ENCODE measurements at places on chromosomes 12 and 14. TPM values are rescaled to one million over a fixed set of nuclear protein-coding genes. Genes with fewer than 3 reads are reported as not detected.

The TEAD4 gene
- 10.7 TPM for total RNA-seq

The CLEC4C gene
- not detected for total RNA-seq

The SUOX gene
- 35.8 TPM for total RNA-seq

DNA sequence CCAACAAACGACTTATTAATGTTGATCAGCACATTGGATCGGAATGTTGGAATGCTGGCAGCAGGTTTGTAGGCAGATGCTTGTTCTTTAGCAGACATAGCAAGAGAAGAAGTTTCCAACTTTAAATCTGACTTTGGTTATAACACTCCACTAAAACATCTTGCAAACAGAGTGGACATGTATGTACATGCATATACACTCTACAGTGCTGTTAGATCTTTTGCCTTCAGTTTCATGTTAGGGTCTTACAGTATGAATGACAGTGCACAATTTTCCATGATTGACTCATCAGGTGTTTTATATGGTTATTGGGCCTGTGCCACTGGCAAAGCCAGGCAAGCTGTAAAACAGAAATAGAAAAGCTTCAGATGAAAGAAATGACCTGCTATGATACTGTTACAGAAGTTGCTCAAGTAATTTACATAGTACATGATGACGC lies 14.3 kb upstream of the DHRS7 start:
- no peak overlapping the region for H3K4me3 ChIP-seq
- H3K27me3 ChIP-seq, result no peaks in the 10 kb centered on the region
- DNase-seq, result no peak
- no peak overlapping the region for H3K27ac ChIP-seq

DNA sequence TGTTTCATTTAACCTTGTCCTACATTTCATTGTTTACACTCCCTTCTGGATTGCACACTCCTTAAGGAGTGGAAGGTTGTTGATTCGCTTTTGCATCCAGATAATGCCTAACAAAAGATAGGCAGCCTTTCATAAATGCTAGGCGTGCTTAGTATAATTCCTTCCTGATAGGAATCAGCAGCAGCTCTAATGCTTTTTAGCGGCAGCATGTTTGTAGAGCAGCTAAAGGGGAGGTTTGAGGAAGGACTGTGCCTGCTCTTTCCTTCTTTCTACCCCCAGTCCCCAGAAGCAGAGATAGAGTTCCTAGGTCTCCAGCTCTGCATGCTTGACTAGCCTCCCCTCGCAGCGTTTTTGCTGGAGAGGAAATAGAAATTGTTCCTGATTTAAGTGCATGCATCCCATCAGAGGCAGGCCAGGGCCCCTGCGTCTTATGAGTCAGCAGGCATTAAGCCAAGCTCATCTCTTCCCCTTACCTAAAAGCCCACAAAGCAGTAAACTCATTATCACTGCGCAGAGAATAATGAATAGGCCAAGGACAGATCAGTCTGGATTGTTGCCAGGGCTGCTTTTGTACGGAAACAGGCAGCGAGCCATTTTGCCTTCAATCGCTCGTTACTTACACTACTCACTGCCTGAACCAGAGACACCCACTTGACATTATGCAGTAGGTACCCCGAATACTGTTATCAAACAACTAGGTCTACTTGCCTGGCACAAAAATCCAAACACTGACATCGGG lies 14.0 kb upstream of the TBPL2 start:
- peak; percentile 70 for DNase-seq
- no peaks in the 10 kb centered on the region for H3K27me3 ChIP-seq
- H3K36me3 ChIP-seq, result no peaks in the 10 kb centered on the region

DNA sequence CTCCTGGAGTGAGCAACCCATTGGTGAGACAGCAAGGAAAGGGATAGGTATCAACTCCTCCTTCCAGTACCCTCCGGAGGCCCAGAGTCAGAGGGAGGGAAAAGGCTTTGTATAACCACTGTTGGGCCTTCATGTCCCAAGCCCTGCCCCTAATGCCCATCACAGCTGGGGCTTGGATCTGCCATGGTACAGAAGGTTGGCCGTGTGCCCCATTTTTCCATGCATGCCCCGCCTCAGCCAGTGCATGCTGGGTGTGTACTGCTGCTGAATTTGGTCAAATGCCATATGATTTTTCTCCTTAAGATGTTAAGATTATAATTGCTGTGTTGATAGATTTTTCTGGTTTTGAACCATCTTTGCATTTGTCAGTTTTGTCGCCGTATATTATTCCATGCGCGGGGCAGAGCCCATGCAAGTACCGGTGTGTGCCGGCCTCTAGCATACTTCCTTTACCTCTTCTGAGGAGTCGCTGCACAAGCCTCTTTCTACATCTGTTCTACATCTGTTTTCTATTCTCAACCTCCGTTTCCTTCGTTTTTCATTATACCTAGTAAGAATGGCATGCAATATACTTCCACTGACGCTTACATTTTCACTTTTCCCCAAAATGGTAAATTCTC lies 26.6 kb downstream of the PPP2R5C start:
- no peaks in the 10 kb centered on the region for H3K36me3 ChIP-seq
- no peak overlapping the region for H3K4me3 ChIP-seq
- no peak overlapping the region for H3K27ac ChIP-seq
- H3K27me3 ChIP-seq, result no peaks in the 10 kb centered on the region
- no peaks in the 10 kb centered on the region for H3K4me1 ChIP-seq

DNA sequence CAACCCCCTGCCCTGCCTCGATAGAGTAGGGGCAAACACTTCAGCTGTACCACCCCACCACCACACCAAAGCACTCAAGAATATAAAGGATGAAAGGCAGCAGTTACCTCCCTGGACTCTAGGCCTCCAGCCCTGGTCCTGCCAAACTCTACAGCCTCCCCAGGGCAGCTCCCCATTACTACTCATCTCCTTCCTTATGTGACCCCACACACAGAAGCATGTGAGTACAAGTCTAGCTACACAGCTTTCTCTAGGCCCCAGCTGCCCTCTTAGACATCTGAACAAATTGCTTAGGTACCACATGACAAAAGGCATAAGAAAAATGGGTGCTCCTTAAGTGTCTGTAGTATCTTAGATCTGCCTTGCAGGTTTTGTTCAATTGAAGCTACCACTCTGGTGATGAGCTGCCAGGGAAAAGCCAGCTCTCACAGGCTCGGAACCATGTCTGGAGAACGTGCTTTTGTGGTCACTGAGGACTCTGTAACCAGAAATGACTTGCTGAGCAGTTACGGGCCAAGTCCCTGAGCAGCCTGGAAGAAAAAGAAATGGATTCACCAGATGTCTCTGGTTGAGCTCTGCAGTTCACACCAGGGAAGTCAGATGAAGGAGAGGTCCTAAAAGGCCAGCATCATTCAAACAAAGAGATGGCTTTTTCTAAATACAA lies 32.8 kb downstream of the FMNL3 start:
- no peaks in the 10 kb centered on the region for H3K36me3 ChIP-seq
- H3K27ac ChIP-seq, result peak overlapping the region; percentile 89
- no peak overlapping the region for H3K4me3 ChIP-seq
- no peak for DNase-seq
- peaks cover 23% of the 10 kb centered on the region for H3K4me1 ChIP-seq

DNA sequence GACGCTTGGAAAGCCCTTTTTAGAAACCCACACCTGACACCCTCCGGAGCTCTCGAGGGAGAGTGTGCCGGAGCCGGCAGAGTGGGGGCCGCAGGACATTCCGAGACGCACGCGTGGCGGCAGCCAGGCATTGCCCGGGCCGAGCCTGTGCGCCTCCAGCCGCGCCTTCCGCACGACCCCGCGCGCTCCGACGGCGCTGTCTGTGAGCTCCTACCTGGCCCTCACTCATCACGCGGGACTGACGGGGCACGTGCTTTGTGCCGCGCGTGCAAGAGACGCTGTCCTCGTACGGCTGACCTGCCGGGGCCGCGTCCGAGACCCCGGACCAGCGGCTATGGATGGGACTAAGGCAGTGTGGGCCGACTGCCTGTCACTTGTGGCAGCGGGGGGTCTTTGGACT lies 5.2 kb downstream of the GALNT9 start:
- DNase-seq, result no peak
- H3K36me3 ChIP-seq, result no peaks in the 10 kb centered on the region
- peaks cover 18% of the 10 kb centered on the region for H3K27me3 ChIP-seq
- H3K27ac ChIP-seq, result no peak overlapping the region

DNA sequence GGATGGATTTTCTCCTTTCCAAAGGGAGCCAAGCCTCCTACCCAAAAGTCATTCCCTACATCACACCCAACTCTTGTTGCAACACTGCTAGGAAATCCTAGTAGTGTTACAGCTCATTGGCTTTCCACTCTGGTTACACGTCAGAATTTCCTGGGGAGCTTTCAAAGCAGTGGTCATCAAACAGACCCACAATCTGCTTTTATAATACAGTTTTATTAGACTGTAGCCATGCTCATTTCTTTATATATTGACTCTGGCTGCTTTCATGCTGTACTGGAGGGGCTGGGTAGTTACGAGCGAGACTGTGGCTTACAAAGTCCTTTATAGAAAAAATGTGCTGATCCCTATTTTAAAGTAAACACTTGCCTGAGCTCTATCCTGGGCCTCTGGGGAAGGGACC lies 34.3 kb downstream of the ZFYVE26 start:
- no peak overlapping the region for H3K27ac ChIP-seq
- no peak for DNase-seq
- peaks cover 17% of the 10 kb centered on the region for H3K36me3 ChIP-seq
- H3K4me1 ChIP-seq, result no peaks in the 10 kb centered on the region
- no peak overlapping the region for H3K4me3 ChIP-seq

GRCh38 chr12:127245009-127245408 lies 1022.0 kb upstream of the TMEM132C start:
- DNase-seq, result no peak
- no peaks in the 10 kb centered on the region for H3K36me3 ChIP-seq
- H3K27ac ChIP-seq, result no peak overlapping the region
- H3K27me3 ChIP-seq, result no peaks in the 10 kb centered on the region
- no peak overlapping the region for H3K4me3 ChIP-seq

- no peak overlapping the region for H3K4me3 ChIP-seq
- H3K27ac ChIP-seq, result no peak overlapping the region
- no peaks in the 10 kb centered on the region for H3K36me3 ChIP-seq
- no peaks in the 10 kb centered on the region for H3K4me1 ChIP-seq
- no peaks in the 10 kb centered on the region for H3K27me3 ChIP-seq
These were observed 131.8 kb downstream of the KITLG start for GRCh38 chr12:88448337-88448915.

DNA sequence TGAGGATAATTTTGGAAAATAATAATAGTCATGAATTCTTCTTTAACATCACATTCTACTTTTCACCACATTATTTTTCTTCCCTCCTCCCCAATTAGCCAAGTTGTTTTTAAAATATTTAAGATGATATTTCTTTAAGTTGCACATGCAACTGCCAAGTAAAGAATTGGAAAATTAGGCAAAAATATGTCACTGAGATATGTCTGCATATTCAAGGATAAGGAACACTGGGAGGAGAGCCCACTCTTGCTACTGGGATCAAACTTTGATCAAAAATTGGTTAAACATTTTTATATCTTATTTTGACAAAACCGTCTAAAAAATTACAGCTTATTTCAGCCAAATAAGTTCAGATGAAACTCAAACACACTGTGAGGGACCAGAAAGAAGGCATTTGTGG lies 231.2 kb upstream of the TMTC1 start:
- H3K36me3 ChIP-seq, result no peaks in the 10 kb centered on the region
- no peak overlapping the region for H3K4me3 ChIP-seq
- H3K27ac ChIP-seq, result no peak overlapping the region
- no peaks in the 10 kb centered on the region for H3K27me3 ChIP-seq
